Activated T-helper 1 cell treated with anti-CD3 and anti-CD28 coated beads, Interleukin-2, amount 50 U/mL, for 16 hours (primary cell): ENCODE measurements at places on chromosomes 16 and 17.
A peak's percentile ranks its signal among the peaks of the same experiment; 100 is the strongest.

DNA sequence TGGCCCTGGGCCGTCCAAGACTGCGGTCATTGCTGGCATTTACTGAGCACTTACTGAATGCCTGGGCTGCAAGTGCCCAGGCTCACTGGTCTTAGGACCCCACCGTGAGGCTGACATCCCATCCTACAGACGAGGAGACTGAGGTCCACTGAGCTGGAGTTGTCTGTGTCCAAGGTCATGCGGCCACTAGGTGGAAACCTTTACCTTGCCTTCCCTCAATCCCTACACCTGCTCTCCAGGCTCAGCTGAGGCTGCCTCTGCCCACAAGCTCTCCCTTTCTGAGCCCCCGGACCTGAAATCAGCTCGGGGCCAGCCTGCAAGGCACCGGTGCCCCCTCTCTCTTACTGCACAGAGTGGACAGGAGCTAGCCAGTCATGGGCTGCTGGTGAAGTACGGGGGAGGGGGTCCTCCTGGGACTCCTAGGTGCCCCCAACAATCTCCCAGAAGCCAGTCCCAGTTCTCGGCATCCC is 1.5 kb downstream of the CASKIN1 start:
- DNase-seq = no peak

- DNase-seq = peak; percentile 25
Observed at GRCh38 chr16:78235168-78235800, 135.8 kb downstream of the WWOX start.

GRCh38 chr16:16973707-16974591 is 496.8 kb downstream of the XYLT1 start:
- no peak for DNase-seq

DNA sequence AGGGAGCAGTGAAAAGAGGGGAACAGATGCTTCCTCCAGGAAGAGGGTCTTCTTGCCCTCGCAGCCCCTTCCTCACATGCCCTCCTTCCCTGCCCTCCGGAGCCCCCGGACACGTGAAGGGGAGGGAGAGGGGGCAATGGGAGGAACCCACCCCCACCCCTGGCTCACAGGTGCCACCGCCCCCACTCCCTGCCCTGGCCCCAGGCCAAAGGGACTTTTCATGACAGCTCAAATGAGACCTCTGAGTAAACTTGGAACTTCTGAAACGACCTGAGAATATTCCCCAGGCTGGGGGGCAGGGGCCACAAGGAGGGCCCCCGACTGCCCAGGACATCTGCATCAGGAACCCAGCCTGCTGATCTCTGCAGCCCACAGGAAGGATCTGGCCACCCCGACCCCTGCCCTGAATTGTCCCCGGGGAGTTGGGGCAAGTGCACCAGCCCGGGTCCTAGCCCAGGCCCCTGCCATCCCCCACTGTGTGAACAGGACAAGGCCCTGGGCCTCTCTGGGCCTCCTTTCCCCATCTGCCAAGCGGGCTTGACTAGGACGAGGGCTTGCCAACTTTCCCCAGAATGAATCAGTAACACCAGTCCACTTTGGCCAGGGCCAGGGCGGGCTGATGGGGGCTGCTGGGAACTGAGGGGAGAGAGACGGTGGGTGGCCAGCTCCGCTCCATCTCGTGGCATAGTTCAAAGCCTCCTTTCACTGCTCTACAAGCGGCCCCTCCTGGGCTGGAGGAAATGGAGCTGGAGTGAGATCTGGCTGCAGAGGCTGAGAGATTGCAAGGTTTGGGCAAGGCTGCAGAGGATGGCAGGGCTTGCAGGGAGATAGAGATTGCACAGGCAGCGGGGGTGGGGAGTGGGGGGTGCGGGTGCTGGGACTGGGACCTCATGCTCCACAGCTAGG is 3.8 kb downstream of the IL21R start:
- DNase-seq = peak; percentile 60

DNA sequence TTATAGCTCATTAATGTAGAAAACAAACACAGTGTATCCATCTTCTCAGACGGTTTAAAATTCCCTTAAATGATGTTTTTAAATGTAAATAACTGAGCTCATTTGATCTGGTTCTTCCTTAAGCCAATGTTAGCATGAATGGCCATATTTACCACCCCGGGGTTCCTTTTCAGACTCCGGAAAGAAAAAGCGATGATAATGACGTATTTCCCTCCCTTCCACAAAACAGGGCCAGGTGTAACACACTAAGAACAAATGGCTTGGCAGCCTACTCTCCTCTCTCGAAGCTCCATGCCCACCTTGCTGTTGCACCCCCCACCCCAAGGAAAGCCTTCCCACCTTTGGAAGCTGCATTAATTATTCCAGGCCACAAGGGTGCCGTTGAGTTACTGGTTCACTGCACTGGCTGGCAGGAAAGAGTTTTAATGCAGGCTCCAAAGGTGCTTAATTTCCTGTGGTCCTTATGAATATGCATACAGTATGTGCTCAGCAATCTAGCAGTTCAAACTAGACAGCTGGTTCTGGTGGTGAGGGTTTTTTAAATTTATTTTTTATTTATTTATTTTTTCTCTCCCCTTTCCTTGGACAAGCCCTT is 378.9 kb downstream of the WWOX start:
- no peak for DNase-seq

GRCh38 chr16:3086596-3087242 is 12.4 kb downstream of the ZSCAN10 start:
- DNase-seq = no peak

DNA sequence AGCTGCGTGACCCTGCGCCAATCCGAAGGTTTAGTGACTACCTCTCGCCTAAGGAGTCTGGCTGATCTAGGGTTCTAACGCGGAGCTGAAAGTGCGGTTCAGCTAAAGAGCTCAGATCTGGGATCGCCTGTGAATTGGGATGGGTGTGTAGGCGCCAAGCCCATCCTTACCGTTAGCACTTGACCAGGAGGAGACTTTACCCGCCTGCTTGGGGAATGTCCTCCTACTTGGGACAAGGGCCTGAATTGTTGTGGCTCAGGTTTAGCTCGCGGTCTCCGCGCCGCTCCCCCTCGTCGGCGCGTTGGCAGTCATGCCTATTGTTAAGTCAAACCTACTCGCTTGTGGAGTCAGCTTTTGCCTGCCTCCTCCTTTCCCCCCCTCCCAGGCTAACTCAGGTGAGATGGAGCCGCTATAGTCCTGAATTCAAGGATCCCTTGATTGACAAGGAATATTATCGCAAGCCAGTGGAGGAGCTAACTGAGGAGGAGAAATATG is 480 bp downstream of the MRPS7 start:
- no peak for DNase-seq

DNA sequence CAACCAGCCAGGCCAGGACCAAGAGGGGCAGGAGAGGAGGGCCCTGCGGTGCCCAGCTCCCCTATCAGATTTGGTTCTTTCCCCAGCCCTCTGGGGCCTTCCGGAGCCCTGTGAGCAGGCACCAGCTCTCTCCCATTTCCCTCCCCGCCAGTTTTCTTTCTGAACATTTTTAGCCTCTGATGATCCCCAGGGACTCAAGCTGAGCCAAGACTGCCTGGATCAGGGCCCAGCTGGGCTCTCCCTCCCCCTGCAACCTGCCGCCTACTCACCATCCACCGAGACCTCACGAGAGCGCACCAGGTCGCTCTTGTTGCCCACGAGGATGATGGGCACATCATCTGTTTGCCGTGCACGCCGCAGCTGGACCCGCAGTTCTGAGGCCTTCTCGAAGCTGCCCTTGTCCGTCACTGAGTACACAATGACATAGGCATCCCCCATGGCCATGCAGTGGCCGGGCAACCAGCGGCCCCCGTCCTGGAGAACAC is 2.0 kb downstream of the RRAD start:
- no peak for DNase-seq

- no peak for DNase-seq
Observed at GRCh38 chr16:65624666-65625065, 502.8 kb upstream of the CDH11 start.

DNA sequence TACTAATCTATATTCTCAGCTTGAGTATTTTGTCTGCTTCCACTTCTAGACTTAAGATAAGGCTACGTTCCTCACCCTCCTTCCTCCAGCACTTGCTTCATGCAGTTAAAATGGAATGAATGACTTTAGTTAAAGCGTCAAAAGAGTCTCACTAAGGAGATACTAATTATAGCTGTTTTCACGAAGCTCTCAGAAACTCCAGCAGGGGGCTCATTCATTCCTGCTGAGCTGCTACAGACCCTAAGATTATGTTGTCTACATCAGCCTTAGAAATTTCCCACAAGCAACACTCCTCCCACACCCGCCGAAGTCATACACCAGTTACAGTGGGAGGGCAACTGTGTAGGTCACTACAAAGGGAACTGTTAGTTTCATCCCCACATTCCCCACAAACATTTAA is 57.0 kb upstream of the KIFC3 start:
- DNase-seq = no peak

- DNase-seq = no peak
Observed at GRCh38 chr16:30904114-30904780, 7.8 kb downstream of the CTF1 start.

GRCh38 chr17:56761387-56761786 is 72.3 kb downstream of the C17orf67 start:
- no peak for DNase-seq

GRCh38 chr17:71023249-71024030 is 854.1 kb downstream of the KCNJ2 start:
- DNase-seq = no peak

DNA sequence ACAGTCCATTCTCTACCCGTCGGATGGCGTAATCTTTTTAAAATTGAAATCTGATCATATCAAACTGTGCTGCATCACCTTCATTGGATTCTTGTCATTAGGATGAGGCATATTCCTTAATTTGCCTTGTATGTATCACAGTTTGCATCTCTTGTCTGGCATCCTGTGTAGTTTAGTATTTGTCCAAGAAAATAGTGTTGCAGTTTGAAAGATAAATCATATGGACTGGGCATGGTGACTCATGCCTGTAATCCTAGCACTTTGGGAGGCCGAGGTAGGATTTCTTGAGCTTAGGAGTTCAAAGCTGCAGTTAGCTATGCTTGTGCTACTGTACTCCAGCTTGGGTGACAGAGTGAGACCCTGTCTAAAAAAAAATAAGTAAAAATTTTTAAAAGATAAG is 5.8 kb upstream of the RSL1D1 start:
- no peak for DNase-seq

- no peak for DNase-seq
Observed at GRCh38 chr17:44548376-44549230, 8.7 kb upstream of the FZD2 start.

- DNase-seq = no peak
Observed at GRCh38 chr16:56795011-56795410, 65.1 kb downstream of the NUP93 start.

GRCh38 chr17:77446940-77447634 is 306.3 kb downstream of the SEC14L1 start:
- no peak for DNase-seq

- no peak for DNase-seq
Observed at GRCh38 chr16:19232988-19233387, 52.5 kb upstream of the CLEC19A start.

DNA sequence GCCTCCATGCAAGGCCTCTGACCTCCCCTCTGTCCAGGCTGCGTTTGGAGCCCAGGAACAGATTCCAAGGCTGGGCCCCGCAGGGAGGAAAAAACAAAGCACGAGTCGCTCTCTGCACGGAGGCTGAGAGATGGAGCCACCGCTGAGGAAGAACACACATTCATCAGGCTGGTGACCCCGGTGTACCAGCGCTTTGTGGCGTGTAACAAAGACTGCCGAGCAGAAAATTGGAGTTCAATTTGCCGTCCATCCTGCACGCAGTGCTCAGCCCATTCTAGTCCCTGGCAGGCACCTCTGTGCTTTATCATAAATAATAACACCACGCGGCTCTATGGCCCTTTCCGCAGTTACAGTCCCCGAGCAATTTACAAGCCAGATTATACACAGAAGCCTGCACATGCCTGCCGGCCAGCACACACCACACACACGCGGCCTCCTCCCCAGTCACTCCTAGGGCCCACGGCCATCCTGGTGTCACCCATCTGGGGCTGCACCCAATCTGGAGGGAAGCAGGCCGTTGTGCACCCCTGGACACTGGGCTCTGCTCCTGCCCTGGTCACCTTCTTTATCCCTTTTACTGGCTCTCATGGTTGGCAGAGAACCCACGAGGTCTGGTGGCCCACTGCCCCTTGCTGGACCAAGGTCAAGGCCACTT is 124.4 kb downstream of the SDK2 start:
- DNase-seq = no peak

GRCh38 chr17:17783116-17783824 is 53.5 kb downstream of the SREBF1 start:
- peak; percentile 37 for DNase-seq

DNA sequence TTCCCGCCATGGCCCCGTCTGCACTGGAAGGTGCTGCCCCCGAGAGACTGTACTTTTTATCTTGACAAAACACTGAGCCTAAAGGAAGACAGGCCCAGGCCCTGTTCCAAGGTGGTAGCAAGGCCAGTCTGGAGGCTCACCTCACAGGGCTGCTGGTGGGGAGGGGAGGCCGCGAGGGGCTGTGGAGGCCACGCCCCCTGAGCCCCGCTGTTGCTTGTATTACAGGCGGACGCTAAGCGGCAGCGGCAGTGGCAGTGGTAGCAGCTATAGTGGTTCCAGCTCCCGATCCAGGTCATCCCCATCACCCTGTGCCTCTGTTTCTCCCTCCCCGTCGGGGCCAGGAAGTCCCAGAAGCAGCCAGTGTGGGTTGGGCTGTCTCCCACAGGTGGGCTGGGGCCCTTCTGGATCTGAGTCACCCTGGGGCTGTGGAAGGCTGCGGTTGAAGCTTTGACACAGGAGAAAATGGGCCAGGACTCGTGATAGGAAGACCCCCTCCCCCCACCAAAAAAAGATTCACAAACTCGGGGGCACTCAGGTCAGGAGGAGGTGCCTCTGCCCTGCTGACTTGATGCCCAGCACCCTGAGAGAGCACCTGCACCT is 13.3 kb upstream of the IL17C start:
- DNase-seq = no peak

- no peak for DNase-seq
Observed at GRCh38 chr17:69677130-69677529, 262.6 kb downstream of the MAP2K6 start.

DNA sequence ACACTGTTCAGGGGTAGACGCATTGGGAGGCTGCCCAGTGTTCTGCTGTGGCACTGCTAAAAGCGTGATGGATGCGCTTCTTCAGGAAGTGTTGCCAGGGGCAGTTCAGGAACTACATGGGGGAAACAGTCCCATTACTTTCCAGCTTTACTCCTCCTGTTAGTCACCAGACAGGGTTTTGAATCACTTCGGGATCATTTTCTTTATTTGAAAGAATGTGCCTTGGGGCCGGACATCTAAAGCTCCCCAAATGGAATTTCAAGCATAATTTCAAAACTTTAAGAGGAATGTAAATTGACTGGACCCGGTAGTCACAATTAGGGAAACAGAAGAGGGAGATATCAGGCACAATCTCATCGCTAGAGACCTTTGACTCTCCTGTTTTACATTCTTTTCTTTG is 1.3 kb upstream of the KRTAP2-1 start:
- no peak for DNase-seq

- DNase-seq = no peak
Observed at GRCh38 chr16:63223851-63224250, 1187.6 kb upstream of the CDH8 start.

- DNase-seq = no peak
Observed at GRCh38 chr16:929227-930073, 41.3 kb downstream of the LMF1 start.
